ENCODE measurements at places on chromosomes 12 and 14.

DNA sequence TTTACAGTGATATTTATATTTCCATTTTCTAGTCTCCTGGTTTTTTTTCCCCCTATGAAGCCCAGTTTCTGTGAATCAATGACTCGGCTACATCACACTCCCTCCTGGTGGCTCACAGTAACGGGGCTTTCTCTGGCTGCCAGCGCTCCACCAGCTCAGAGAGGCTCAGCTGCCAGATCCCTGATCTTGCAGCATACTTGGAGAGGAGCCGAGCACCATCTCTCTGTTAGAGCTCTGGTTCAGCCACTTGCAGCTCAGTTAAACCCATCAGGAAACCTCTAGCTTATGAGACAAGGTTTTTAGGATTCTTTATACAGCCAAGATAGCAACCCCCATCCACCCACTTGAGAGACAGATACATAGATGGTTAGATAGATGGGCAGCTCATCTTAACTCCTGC lies 74.6 kb downstream of the CIT start:
- no peak for DNase-seq

GRCh38 chr14:56796259-56796658 lies 14.0 kb downstream of the OTX2 start:
- no peak for DNase-seq

DNA sequence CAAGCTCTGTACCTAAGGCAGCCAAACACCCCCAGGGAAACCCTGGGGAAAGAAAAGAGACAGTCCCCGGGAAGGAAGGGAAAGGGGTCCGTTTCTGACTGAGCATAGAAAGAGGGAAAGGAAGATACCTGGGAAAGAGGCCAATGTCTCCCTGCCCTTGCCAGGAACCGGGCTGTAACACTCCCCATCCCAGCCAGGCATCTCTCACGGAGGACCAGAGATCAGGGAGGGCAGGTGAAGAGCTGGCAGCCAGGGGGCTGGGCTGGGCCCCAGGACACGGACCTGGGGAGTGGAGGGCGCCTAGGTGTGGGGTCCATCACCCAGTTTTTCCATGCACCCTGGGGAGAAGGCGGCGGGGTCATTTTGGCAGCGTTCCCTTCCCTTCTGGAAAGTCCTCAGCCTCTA lies 18.9 kb upstream of the PLEKHH1 start:
- DNase-seq, result no peak

GRCh38 chr14:96170961-96171592 lies 33.6 kb upstream of the BDKRB2 start:
- no peak for DNase-seq

- DNase-seq, result no peak
These were observed 34.9 kb downstream of the CREBL2 start for GRCh38 chr12:12646483-12647072.

DNA sequence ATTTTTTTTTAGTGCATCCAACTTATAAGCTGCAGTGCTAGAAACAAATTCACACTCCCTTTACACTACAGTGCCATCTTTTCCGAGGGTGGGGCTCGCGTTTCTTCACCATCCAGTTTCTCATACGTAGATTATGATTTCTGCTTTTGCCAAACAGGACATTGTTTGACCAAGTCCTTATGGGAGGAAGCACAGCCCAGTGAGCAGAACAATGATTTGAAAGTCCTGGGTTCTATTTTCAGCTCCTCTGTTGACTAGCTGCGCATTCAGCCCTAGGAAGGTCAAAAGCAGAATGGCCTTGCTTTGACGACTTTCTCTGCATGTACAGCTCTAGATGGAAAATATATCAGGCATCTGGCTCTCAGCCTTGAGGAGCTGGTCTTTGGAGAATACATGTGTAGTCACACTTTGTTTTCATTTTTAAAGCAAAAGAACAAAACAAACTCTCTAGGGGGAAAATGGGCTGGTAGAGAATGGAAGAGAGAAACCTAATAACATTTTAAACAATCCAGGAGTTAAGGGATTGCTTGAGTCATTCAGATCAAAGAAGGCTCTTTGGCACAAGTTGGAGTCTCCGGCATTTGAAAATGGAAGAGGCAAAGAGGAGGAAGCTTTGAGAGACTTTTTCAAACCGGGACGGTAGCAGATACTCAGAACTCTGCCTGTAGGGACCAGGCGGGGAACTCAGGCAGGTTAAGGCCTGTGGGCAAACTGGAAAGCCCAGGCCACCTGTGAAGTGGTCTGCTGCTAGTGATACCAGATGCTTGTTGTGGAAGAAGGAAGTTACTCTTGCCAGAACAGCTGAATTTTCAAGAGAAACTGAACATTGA lies 257.3 kb upstream of the PLEKHG7 start:
- no peak for DNase-seq

DNA sequence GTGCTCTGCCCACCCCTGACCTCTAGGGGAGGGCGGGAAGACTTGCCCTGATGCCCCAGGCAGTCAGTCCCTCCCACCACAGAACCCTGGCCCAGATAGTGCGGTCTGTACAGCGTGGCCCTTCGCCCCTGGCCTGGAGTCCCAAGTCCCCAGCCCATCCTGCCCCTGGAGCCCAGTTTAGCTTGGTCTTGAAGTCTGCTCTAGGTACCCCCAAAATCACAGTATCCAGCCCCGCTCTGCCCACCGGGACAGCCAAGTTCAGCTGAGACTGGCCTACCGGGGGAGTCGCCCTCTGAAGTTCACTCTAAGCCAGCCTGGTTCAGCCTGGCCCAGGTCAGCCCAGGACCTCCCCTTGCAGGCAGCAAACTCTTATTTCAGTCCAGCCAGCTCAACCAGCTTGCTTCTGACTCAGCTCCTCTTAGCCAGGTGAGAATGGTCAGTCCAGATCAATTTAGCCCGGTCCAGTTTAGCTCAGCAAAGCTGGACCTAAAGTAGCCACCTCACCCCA lies 75.9 kb downstream of the TMEM121 start:
- no peak for DNase-seq

- DNase-seq, result no peak
These were observed 118.0 kb upstream of the CDKN3 start for GRCh38 chr14:54278665-54279295.

DNA sequence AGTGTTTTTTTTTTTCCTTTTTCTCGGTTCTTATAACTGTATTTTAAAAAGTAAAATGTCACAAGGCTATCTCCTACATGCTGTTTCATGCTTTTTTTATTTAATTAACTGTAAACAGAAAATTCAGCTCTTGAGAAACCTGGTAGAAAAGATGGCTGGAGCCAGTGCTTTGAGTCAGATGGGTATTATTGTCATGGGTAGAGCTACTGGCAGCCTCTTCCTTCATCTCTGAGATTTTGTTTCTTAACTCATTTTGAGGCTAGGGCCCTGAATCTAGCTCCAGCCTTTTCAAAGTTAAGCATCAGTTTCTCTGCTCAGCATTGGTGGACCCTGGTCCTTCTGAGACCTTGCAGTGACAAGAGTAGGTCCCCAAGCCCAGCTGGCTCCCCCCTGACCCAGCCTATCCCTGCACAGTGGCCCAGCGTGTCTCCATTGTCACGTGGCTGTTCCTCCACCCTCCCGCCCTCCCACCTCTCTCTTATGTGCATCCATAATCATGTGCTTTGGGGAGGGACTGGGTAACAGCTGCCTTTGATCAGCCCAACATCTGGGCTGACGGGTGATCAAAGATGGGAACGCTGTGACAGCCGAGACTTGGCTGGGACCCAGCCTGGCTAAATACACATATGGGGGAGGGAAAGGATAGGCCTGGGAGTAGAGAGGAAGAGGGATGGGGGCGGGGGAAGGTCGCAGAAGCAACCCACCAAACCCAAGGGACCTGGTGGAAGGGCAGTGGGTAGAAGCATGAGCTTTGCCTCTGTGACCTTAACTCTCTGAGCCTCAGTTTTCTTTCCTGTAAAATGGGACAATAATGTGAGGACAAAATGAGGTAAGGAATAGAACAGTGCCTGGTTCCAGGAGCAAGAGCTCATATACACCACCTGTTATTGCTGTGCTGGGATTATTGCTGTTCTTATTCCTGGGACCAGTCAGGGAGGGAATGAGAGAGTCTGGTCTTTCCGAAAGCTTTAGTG lies 24.4 kb upstream of the RBM19 start:
- DNase-seq, result no peak

- no peak for DNase-seq
These were observed 229.7 kb upstream of the NPAS3 start for GRCh38 chr14:32709027-32709426.

DNA sequence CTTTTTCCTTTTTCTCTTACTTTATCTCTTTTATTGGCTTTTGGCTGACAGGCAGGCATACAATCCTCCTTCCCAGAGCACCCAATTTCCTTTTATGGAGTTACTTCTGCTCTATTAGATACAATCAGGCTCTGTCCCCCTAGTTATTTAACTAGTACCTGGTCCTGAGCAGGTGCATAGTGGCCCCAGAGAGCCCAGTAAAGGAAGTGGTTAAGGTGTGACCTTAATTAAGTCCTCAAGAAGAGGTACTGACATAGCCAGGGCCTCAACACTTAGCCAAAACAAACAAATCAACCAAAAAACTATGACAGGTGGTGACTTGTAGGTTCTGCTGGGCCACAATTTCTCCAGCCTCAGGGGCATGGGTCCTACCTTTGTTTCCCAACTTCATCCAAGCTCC lies 82.9 kb downstream of the CCDC60 start:
- no peak for DNase-seq

GRCh38 chr14:99891900-99892299 lies 98.7 kb downstream of the EML1 start:
- DNase-seq, result no peak

DNA sequence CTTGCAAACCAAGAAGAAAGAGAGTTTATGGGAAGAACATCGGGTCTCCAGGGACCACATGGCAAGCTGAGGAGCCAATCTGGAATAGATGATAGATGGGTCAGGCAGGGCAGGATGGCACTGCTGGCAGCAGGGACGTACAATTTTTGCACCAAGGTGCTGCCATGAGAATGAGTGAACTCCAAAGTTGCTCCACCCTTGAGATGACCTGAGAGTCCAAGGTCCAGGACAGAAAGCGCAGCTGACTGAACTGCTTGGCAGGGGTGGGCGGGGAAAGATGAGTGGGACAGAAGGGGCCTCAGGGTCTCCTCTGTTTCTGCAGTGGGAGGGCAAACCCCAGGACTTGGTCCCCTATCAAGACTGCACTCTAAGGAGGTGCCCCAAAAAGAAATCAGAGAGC lies 136.7 kb upstream of the GSC start:
- DNase-seq, result no peak

GRCh38 chr12:104457746-104458693 lies 1.3 kb downstream of the CHST11 start:
- no peak for DNase-seq

DNA sequence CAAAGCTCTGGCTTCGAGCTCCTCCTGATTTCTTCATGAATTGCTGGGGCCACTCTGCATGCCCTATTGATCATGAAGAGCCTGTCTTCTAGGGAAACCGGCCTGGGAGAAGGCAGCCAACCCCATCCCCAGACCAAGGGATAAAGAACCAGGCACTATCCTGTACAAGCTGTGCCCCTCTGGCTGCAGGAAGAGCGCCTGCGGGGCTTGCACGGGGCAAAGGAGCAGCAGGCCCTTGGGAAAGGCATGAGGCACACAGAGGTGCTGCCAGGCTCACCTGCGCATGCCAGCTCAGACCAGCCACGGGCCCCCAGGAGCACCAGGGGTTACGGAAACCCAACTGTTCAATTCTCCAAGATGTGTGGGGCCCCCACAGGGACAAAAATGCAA lies 2.1 kb downstream of the ITPK1 start:
- DNase-seq, result no peak

DNA sequence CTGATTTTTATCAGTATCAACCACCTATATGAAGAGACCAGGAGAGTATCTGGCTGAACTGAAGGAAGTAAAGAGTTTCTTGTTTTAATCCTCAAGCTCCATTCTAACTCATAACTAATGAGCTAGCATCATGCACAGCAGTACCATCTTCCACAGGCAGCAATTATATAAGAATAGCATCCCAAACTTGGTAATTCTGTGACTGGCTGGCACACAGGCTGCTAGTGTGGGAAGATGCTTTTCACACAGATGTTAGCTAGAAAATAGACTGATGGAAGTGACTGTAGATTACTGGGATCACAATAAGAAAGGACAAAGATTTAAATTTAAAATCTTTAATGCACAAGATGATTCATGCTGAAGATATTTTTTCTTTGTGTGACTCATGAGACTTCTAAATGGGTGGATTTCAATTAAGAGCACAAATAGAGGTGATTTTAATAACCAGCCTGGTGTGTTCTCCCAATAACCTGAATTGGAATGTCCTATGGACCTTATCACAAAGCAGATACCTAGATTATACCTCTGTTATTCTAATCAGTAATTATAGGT lies 417.7 kb upstream of the ATXN7L3B start:
- DNase-seq, result no peak

DNA sequence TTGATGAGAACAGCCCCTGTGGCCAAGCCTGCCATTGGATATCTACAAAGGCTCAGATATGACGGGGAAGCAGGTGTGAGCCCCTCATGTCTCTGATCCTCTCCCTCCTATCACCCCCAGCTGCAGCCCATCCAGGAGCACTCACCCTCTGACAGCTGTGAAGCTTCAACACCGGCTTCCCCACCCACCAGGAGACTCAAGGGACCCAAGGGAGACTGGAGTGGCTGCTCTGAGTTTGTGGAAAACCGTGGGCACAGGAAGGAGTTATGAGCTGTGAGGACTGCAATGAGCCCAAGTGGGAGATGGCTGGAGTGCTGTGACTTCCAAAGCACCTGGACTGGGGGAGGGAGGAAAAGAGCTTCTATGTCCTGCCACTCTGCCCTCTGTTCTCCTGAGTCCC lies 7.9 kb downstream of the IFI27L2 start:
- DNase-seq, result no peak

GRCh38 chr12:97875064-97875463 lies 412.5 kb downstream of the RMST start:
- DNase-seq, result no peak

- DNase-seq, result no peak
These were observed 17.2 kb upstream of the KIF26A start for GRCh38 chr14:104121142-104121541.

GRCh38 chr14:22512106-22512814 lies 76.8 kb downstream of the DAD1 start:
- no peak for DNase-seq

DNA sequence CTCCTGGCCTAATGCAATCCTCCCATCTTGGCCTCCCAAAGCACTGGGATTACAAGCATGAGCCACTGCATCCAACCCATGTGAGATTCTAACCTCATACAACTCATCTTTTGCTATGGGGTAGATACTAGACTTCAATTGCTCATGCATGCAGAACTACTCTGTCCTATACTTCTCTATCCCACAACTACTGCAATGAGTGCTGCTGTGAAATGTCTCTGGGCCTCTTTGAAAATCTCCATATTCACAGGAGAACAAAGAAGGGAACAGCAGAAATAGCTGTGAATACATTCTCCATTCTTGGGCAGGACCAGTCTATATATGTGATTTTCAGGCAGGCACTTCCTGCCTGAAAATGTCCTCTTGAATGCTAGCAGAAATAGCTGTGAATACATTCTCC lies 220.7 kb upstream of the GRIP1 start:
- DNase-seq, result no peak

- peak; percentile 30 for DNase-seq
These were observed 1.7 kb upstream of the GPR68 start for GRCh38 chr14:91246051-91246852.

Data from stimulated activated CD8-positive, alpha-beta memory T cell treated with anti-CD3 and anti-CD28 coated beads, Interleukin-4, amount 100 ng/mL, for 4 hours (primary cell).